ENCODE measurements at places on chromosomes 3 and 15. TPM values are rescaled to one million over a fixed set of nuclear protein-coding genes. Genes with fewer than 3 reads are reported as not detected.

The GNB4 gene
- total RNA-seq = 28.0 TPM

The ZKSCAN7 gene
- total RNA-seq = 3.9 TPM

The EPHB3 gene
- 30.1 TPM for total RNA-seq

The CILP gene
- total RNA-seq = 15.8 TPM

The C2CD4B gene
- total RNA-seq = 4.7 TPM

The SCG5 gene
- total RNA-seq = 1.4 TPM

The INKA1 gene
- 3.1 TPM for total RNA-seq

The TRPM1 gene
- total RNA-seq = not detected

The MYRIP gene
- total RNA-seq = 3.5 TPM

The ACKR4 gene
- total RNA-seq = 4.7 TPM

The SLC28A1 gene
- 0.43 TPM for total RNA-seq

DNA sequence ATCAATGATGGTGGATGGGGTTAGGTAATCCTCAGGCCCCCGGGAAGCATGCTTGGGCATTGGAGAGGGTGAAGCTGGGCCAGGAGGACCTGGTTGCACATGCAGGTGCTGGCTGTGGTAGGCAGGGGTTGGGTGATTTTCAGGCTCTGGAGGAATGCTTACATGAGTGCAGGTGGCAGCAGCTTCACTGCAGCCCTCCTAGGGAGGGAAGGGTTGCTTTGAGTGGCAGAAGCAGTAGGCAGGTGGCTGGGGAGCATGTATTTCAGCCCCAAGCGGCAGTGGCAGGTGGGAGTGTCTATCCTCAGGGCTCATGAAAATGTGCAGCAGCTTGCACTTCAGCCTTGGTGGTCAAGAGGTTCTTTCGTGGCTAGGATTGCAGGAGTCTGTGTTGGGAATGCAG is 230.0 kb upstream of the CTNNB1 start:
- H3K27me3 ChIP-seq = no peaks in the 10 kb centered on the region
- DNase-seq = no peak
- H3K4me3 ChIP-seq = no peak overlapping the region
- H3K4me1 ChIP-seq = no peaks in the 10 kb centered on the region
- H3K36me3 ChIP-seq = no peaks in the 10 kb centered on the region

DNA sequence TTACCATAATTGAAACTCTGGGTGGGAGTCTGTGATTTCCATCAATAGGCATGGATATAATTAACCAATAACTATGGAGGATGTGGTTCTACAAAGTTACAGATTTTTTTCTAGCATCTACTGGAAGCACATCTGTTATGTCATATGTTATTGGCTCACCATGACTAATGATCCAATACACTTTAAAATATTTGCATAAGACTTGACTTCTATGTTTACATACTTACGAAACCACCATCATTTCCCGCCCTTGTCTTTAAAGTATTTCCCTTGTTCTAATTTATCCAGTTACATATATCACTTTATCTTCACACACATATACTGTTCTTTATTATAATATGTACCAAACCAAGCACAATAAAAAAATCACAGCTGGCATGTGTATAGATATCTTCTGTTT is 380.3 kb upstream of the CBLB start:
- H3K36me3 ChIP-seq = no peaks in the 10 kb centered on the region
- no peaks in the 10 kb centered on the region for H3K27me3 ChIP-seq
- no peak overlapping the region for H3K4me3 ChIP-seq
- no peak for DNase-seq
- H3K27ac ChIP-seq = no peak overlapping the region

DNA sequence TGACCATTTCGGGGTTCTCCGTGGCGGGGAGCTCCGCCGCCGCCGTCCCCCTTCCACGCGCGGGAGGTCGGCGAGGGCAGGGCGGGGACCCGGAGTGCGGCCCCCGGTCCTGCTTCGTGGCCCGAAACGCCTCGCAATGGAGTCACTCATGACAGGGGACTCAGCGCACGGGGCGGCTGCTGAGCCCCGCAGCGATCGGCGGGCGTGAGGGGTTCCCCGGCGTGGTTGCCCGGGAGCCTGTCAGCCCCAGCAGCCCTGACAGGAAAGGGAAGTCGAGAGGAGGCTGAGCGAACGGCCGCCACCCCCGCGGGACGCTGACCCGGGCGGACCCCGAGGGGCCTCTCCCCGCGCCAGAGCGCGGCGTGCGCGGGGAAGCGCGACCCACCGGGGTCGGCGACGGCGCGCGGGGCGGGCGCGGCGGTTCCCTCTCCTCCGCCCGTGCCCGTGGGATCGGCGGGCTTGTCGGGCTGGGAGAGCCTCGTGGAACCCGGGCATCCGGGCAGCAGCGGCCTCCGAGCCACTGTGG is 564 bp upstream of the PIGZ start:
- H3K4me1 ChIP-seq = no peaks in the 10 kb centered on the region
- no peaks in the 10 kb centered on the region for H3K27me3 ChIP-seq
- no peak for DNase-seq
- peak overlapping the region; percentile 11 for H3K27ac ChIP-seq
- H3K4me3 ChIP-seq = peak overlapping the region; percentile 53

- no peaks in the 10 kb centered on the region for H3K36me3 ChIP-seq
- H3K4me3 ChIP-seq = no peak overlapping the region
- H3K4me1 ChIP-seq = no peaks in the 10 kb centered on the region
- no peak for DNase-seq
Measured at GRCh38 chr3:38107911-38108648, 28.8 kb downstream of the ACAA1 start.

GRCh38 chr3:100289339-100289738 is 28.5 kb downstream of the TBC1D23 start:
- H3K27ac ChIP-seq = no peak overlapping the region
- no peak for DNase-seq
- no peaks in the 10 kb centered on the region for H3K4me1 ChIP-seq
- H3K36me3 ChIP-seq = no peaks in the 10 kb centered on the region
- H3K27me3 ChIP-seq = no peaks in the 10 kb centered on the region

- no peaks in the 10 kb centered on the region for H3K27me3 ChIP-seq
- H3K36me3 ChIP-seq = no peaks in the 10 kb centered on the region
- no peak overlapping the region for H3K27ac ChIP-seq
- H3K4me1 ChIP-seq = no peaks in the 10 kb centered on the region
Measured at GRCh38 chr3:2921903-2922302, 188.3 kb downstream of the IL5RA start.

- H3K27ac ChIP-seq = peak overlapping the region; percentile 21
- no peaks in the 10 kb centered on the region for H3K4me1 ChIP-seq
Measured at GRCh38 chr15:74240002-74240568, 4.0 kb downstream of the CCDC33 start.

DNA sequence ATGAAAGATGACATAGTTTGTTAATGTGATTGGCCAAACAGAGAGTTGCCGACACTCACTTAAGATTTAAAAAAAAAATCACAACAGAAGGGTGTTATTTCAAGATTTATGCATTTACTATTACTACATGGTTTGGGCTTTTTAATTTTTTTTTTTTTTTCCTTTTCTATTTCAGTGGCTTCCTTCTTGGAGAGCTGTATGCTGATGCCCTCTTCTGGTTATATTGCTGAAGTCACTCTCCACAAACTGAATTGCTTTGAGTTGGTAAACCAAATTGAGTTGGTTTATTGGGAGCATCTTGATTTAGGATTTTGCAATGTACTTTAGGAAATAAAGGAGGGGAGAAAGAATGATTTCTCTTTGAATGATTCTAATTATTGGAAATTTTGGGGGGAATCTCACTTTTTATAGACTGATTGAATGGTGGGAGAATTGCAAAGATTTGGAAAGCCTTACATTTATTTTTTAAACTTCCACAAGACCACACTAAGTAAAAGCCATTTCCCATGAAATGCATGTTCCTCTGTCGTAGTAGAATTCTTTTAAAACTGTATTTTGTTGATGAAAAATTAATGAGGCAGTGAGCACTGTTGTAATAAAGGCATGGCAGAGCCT is 186.6 kb upstream of the FEZF2 start:
- H3K4me1 ChIP-seq = no peaks in the 10 kb centered on the region
- no peak overlapping the region for H3K4me3 ChIP-seq
- DNase-seq = no peak
- no peaks in the 10 kb centered on the region for H3K36me3 ChIP-seq
- no peaks in the 10 kb centered on the region for H3K27me3 ChIP-seq

- no peaks in the 10 kb centered on the region for H3K27me3 ChIP-seq
- no peak overlapping the region for H3K27ac ChIP-seq
- H3K4me1 ChIP-seq = peaks cover 3% of the 10 kb centered on the region
- H3K36me3 ChIP-seq = no peaks in the 10 kb centered on the region
Measured at GRCh38 chr3:100761211-100761942, 52.1 kb downstream of the TFG start.

DNA sequence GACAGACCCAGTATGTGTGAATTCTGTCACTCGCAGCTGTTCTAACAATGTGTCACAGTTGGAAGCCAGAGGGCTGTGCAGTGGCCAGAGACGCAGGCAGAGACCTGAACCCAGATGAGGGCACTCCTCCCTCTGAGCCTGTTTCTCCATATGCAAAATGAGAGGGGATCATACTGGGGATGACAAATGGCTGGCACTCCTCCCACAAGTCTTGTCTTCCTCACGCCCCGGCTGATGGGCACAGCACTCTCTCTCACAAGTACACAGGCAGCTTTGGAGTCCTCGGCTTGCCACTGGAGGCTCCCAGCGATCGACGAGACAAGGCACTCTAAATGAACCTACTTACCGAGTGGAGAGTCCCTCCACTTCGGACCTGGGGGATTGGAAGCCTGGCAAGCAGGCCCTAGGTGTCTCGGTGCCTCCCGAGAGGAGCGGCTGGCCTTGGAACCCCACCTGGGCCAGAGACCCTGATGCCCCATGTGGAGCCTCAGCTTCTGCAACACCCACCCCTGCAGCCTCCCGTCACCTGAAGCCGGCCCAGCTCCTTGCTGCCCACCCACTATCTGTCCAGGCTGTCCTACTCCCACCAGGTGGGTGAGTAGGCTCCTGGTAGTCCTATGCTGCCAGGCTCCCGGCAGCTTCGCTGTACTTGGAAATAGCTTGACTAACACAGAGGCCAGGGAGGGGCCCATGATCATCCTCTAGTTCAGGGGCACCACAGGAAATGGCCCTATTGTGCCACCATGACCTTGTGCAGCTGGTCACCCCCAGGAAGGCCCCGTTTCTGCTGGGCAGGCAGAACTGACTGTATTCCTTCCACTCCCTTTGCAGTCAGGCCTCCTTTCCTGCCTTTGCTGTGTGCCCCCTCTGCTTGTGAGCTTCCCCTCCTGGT is 65.0 kb upstream of the IQSEC1 start:
- H3K27me3 ChIP-seq = no peaks in the 10 kb centered on the region
- H3K4me1 ChIP-seq = no peaks in the 10 kb centered on the region
- no peak overlapping the region for H3K4me3 ChIP-seq
- H3K27ac ChIP-seq = no peak overlapping the region
- no peaks in the 10 kb centered on the region for H3K36me3 ChIP-seq

DNA sequence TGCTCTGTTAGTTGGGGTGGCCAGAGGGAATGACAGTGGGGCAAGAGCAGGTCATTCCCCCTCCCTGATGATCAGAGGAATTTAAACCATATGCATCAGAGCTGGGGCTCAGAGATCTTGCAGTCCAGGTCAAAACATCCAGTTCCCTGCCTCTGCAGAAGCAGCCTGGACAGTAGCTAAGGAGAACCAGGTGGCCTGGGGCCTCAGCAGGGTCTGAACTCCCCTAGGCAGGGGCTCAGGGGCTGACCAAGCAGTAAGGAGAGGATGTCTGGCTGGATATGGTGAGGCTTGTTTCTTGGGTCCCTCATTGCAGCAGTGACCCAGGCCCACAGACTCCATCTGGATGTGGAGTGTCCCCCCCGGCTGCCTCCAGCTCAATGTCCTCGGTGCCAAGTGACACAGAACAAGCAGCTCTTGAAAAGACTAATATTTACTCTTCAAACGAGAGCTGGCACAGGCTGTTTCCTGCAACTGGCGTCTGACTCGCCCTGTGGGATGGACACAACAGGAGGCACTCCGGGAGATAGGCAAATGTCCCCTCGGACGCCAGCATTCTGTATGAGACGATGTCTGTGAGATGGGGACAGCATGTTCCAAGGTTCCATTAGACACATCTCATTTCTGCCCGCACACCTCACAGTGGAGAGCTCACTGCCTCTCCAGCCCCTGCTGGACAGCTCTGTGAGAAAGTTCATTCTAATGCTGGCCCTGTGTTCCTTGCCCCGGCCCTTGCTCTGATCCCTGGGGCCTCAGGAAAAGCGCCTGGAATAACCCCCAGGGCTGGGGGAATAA is 37.1 kb downstream of the SEC22C start:
- no peaks in the 10 kb centered on the region for H3K27me3 ChIP-seq
- no peak overlapping the region for H3K4me3 ChIP-seq
- no peaks in the 10 kb centered on the region for H3K36me3 ChIP-seq
- no peak overlapping the region for H3K27ac ChIP-seq
- peak; percentile 23 for DNase-seq

DNA sequence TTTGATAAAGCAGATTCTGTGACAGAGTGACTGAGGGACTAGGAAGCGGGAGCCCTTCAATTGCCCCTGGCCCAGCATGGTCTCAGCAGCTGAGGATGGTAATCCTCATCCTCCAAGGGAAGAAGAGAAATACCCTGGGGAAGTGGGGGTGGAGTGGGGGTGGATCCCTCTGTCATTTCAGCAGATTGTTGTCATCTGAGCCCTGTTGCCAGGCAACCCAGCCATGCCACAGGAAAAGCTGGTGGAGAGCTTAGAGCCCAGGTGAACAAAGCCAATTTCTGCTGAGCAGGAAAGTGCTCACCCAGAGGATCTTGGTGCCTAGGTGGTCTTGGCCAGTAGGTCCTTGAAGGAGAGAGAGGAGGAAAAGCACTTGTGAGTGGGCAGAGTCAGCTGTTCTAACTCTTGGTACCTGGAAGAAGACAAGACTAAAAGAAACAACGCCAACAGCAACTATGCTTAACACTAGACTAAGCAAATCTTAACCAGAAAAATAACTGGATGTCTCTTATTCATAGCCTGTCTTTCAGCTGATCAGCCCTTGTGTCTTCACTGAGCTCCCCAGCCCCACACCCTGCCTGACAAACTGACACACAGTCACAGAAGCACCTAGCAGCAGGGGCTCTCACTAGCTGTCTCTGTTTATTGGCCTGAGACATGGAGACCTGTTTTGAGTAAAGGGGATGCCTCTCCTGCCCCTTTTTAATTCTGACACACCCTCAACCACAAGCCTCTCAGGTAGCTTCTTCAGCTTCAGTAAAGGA is 40.1 kb upstream of the DCLK3 start:
- H3K4me1 ChIP-seq = no peaks in the 10 kb centered on the region
- no peaks in the 10 kb centered on the region for H3K36me3 ChIP-seq
- H3K27ac ChIP-seq = no peak overlapping the region
- no peak for DNase-seq

- H3K4me1 ChIP-seq = no peaks in the 10 kb centered on the region
- no peak overlapping the region for H3K4me3 ChIP-seq
- no peak overlapping the region for H3K27ac ChIP-seq
- DNase-seq = peak; percentile 16
- no peaks in the 10 kb centered on the region for H3K36me3 ChIP-seq
- H3K27me3 ChIP-seq = no peaks in the 10 kb centered on the region
Measured at GRCh38 chr3:73192036-73192738, 130.7 kb downstream of the EBLN2 start.

DNA sequence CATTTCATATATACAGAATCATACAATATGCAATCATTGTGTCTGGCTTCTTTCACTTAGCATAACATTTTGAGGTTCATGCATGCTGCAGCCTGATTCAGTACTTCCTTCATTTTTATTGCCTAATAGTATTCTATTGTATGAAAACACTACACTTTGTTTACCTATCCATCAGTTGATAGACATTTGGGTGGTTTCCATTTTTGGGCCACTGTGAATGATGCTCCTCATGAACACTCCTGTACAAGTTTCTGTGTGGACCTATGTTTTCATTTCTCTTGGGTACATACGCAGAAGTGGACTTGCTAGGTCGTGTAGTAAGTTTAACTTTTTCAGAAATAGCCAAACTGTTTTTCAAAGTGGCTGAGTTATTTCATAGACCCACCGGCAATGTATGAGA is 18.8 kb downstream of the TNIK start:
- no peak overlapping the region for H3K27ac ChIP-seq
- H3K36me3 ChIP-seq = no peaks in the 10 kb centered on the region
- no peaks in the 10 kb centered on the region for H3K27me3 ChIP-seq
- no peak for DNase-seq
- no peaks in the 10 kb centered on the region for H3K4me1 ChIP-seq
- no peak overlapping the region for H3K4me3 ChIP-seq
